ENCODE measurements at places on chromosomes 2 and 18.

GRCh38 chr2:97759727-97760407 lies 46.5 kb downstream of the ZAP70 start:
- DNase-seq = no peak

DNA sequence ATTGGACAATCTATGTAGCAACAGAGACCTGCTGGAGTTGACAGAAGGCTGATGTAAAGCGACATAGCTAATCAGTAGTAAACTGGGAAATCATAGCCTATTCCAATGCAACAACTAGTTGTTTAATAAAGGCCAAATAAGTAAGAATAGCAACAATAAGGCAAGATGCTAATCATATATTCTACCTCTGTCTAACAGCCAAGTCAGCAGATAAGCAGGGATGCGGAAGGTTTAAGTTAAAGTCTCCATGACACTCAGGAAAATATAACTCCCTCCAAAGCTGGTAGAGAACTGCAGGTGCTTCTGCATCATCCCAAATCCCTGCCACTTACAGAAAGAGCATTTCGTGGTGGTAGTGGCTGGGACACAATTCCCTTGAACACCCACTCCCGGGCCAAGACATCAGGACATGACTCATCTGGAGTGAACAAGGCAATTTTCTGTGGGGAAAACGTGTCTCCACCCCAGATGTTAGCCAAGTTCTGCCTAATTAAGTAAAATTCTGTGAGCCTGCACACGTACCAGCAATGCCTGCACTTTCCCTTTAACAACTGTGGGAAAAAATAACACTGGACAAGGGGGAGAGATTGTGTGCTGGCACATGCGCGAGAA lies 413.6 kb upstream of the ID2 start:
- DNase-seq = no peak

DNA sequence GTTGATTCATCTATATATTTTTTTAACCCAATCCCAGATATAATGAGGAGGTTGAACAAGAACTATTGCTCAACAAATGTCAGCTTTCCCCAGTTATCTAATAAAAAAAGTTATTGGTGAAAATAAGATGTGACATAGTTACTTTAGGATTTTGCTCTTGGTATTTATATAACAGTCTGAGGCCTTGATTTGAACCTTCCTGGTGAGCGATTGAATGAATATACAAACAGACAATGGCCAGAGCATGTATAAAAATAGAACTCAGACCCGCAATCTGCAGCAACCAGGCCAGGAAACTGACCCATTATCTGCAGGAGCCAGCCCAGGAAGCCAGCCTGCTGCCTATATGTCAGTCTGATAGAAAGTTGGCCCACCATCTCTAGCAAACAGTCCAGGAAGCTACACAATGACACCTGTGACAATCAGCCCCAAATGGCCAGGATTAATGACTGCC lies 81.6 kb downstream of the HS6ST1 start:
- DNase-seq = no peak

DNA sequence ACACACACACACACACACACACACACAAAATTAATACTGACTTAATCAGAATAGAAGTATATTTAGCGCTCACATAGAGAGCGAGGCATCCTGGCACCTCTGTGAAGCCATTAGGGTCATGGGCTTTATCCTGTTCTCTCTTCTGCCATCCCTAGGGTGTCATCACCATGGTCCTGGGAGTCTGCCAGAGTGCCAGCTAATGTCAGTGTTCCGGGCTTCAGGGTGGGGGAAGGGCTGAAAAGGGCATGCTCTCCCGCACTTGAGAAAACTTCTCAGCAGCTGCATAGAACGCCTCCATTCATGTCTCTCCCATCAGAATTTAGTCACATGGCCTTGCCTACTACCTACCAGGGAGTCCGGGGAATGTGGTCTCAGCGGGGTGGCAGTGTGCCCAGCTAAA lies 19.7 kb upstream of the DYNC2LI1 start:
- DNase-seq = no peak

- DNase-seq = no peak
Observed at GRCh38 chr2:38788306-38788705, 10.3 kb downstream of the GEMIN6 start.

GRCh38 chr2:192029089-192029488 lies 165.6 kb downstream of the TMEFF2 start:
- DNase-seq = no peak

- DNase-seq = no peak
Observed at GRCh38 chr2:81412681-81413080, 1108.1 kb upstream of the LRRTM1 start.

DNA sequence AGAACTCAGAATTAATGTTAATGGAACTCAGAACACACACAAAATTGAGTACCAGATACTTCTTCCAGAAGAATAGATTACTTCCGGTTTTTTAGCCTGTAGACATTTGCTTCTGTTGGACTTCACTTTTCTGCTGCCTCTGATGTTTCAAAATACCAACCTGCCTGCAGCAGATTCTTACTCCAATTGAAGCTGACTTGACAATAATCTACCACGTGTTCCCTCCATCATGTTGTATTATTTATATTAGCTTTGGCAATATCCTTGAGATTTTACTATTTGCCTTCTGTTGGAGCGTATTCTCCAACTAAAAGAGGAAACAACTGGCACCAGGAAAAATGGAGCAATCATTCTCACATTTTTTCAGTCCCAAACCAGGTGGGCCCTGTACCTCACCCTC lies 3.1 kb upstream of the GORASP2 start:
- no peak for DNase-seq

- DNase-seq = no peak
Observed at GRCh38 chr18:6207116-6207515, 207.6 kb downstream of the L3MBTL4 start.

DNA sequence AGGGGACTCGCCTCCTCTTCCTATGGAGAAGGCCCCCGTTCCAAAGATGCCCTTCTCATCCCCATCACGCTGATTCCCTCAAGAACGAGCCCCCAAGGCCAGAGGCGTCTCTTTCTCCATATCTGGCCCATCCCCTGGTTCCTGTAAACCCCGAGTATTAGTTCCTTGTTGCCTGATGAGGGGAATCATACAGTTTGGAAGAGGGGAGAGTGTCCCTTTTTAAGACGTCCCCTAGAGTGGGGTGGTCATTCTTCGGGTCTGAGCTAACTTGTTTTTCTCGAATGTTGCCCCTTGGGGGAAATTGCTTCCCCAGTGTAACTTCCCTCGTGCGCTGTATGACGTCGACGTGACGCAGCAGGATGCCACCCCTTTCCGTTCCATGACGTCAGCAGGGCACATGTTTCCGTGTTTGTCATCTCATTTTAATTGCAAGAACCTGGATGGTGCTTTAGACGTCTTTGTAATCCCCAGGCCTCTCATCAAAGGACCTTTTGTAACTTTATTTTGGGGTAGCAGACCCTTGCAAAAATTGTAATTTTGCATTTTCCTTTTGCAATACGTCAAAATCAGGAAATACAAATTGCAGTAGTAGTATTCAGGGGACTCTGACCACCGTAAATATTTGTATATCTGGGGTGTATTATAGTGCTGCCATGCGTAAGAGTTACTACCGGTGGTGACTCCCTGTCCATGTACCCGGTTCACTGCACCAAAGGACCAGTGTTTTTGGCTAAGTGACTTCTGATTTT lies 569 bp downstream of the BABAM2 start:
- peak; percentile 79 for DNase-seq

- DNase-seq = no peak
Observed at GRCh38 chr18:44107187-44107586, 573.5 kb upstream of the SETBP1 start.

DNA sequence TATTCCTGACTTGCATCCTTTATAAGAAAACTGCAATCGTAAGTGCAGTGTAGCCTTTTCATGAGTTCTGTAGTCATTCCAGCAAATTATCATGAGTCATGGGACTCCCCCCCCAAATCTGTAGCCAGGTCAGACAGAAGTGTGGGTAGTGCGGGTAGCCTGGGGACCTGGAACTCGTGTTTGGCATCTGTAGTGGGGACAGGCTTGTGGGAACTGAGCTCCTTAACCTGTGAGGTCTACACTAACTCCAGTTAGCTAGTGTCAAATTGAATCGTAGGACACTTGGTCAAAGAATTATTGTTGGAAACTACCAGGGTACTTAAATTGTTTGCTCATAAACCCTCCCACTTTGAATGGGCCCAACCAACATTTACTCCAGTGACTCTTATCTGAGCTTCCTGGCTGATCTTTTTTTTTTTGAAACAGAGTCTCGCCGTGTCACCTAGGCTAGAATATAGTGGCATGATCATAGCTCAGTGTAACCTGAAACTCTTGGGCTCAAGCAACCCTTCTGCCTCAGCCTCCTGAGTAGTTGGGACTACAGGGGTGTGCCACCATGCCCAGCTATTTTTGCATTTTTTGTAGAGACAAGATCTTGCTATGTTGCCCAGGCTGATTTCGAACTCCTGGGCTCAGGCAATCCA lies 12.4 kb downstream of the PFN4 start:
- no peak for DNase-seq

DNA sequence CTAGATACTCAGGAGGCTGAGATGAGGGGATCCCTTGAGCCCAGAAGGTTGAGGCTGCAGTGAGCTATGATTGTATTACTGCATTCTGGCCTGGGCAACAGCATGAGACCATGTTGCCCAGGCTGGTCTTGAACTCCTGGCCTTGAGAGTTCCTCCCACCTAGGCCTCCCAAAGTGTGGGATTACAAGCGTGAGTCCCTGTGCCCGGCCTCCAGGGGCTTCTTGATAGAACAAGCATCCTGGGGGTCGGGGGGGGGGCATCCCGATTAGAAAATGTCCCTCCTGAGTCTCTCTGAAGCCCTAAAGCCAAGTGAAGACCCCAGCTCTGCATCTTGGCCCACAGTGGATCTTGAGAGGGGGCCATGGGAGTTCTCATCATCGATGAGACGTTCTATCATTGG lies 22.3 kb upstream of the EFHD1 start:
- DNase-seq = no peak

- peak; percentile 38 for DNase-seq
Observed at GRCh38 chr2:170716851-170717598, 1.9 kb downstream of the SP5 start.

GRCh38 chr18:58078889-58079573 lies 35.0 kb downstream of the NEDD4L start:
- DNase-seq = no peak

DNA sequence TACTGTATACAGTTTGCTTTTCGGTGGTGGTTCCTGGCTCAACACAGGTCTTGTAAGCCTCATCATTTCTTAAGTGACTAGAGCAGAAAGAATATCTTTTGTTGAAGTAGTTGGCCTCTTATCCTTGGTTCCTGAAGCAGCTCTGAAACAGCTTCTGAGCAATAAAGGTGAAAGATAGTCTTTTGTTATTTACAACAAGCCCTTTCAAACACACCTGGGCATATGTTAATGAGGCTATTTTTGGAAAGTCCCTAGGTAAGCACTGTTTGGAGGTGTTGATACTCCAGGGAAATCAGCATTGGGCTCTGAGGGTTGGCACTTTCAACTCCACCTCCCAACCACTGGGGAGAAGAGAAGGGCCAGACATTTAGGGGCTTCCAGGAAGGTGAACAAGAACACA lies 211.0 kb downstream of the MCFD2 start:
- DNase-seq = no peak

- DNase-seq = no peak
Observed at GRCh38 chr18:23883277-23883790, 131.2 kb upstream of the TTC39C start.

DNA sequence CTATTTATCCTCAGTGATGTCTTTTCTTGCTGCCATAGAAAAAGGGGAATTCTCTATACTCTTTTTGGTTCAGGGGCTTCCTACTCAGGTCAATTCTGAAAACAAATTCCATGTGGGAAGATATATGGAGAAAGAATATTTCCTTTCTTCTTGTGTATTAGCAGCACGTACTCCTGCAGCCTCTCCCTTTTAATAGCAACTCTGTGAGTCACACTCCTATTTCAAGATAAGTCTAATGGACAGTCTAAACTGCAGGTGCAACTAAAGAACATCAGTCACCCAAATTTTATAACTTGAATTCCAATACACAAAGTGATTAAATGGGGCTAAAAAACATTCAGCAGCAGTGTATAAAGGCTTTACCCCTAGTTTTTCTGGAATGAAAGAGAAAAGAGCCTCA lies 942.2 kb downstream of the CNTNAP5 start:
- no peak for DNase-seq

- no peak for DNase-seq
Observed at GRCh38 chr18:11219571-11219970, 70.2 kb upstream of the PIEZO2 start.

DNA sequence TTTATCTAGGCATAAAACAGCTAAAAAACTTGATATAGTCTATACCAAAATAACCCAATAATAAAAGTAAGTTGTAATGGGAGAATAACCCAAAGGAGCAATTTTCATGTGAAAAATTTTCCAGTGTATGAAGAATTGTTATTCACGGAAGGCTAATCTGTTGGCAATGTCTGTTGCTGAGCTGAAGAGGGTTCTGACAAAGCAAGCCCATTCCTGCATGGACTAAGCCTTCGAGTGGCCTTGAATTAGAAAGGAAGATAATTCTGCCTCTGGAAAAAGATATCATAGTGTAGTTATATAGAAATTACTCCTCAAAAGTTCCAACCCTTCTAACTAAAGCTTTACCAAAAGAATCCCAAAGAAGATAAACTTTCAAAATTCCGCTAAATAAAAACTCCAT lies 101.5 kb downstream of the MAP2 start:
- DNase-seq = no peak

- DNase-seq = no peak
Observed at GRCh38 chr2:203532957-203533658, 2.0 kb downstream of the RAPH1 start.

GRCh38 chr18:74950479-74950878 lies 258.5 kb downstream of the PTGR3 start:
- DNase-seq = no peak

GRCh38 chr2:66867063-66867441 lies 432.1 kb downstream of the MEIS1 start:
- DNase-seq = no peak

DNA sequence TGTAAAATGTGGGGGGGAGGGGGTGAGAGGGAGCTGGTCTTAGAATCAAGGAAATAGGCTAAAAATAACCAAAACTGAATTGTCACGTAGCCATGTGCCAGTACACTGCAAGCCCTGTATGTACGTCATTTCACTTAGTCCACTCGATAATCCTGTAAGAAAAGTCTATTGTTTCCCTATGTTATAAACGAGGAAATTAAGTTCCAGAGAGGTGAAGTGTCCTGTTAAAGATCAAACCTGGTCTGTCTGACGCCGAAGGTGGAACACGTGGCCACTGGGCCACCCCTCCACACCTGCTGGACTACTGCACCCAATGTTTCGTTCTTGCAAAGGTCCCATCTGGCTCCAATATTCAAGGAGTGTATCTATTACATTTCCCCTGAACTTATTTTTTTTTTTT lies 29.6 kb downstream of the TFCP2L1 start:
- DNase-seq = no peak

Measured in activated CD4-positive, CD25-positive, alpha-beta regulatory T cell treated with anti-CD3 and anti-CD28 coated beads, Interleukin-2, amount 50 U/mL, for 72 hours (primary cell).